Left forelimb (tissue), 1 donor: ENCODE measurements at places on chromosomes 16 and 17.
A peak's percentile ranks its signal among the peaks of the same experiment; 100 is the strongest.

DNA sequence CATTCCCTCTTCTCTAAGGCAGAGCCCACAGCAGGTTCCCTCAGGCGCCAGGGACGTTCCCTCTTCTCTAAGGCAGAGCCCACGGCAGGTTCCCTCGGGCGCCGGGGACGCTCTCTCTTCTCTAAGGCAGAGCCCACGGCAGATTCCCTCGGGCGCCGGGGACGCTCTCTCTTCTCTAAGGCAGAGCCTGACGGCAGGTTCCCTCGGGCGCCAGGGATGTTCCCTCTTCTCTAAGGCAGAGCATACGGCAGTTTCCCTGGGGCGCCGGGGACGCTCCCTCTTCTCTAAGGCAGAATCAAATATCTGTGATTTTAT lies 24.3 kb downstream of the ACSF3 start:
- no peak for DNase-seq

DNA sequence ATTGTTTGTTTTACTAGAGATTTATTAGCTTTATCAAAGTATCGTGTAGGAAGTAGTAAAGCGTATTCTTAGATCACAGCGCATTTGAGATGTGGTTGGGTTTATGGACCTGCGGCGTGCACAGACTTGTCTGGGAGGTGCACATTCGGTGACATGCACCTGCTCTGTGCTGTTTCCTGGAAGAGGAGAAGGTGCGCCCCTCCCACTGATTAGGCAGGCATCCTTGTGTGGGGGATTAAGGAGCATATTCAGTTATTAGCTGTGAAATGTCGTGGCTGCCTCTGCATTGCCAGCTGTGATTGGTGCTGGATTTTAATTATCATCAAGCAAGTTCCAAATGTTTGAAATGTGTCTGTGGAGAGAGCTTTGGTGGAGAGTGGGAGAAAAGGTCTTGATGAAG lies 903.8 kb upstream of the RBFOX1 start:
- DNase-seq: no peak

- DNase-seq: no peak
Measured at GRCh38 chr16:27103954-27104353, 37.2 kb downstream of the C16orf82 start.

DNA sequence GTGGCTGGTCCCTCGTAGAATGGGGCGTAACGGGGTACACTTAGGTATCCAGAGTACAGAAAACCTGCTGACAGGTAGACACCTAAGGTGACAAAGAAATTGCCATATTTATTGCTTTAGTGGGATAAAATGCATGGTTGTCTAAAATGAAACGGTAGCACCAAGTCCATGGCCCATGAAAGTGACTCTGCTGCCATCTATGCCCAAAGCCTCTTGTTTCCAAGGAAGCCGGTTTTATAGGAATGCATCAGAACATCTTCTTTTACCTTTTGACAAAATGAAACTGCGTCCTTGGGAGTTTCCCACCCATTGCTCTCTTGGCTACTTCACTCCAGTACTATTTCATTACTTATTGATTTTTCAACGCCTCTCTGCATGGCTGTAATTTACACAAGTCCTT lies 151.3 kb upstream of the ZFHX3 start:
- no peak for DNase-seq

GRCh38 chr16:89417352-89417751 lies 73.0 kb downstream of the ANKRD11 start:
- DNase-seq: no peak

DNA sequence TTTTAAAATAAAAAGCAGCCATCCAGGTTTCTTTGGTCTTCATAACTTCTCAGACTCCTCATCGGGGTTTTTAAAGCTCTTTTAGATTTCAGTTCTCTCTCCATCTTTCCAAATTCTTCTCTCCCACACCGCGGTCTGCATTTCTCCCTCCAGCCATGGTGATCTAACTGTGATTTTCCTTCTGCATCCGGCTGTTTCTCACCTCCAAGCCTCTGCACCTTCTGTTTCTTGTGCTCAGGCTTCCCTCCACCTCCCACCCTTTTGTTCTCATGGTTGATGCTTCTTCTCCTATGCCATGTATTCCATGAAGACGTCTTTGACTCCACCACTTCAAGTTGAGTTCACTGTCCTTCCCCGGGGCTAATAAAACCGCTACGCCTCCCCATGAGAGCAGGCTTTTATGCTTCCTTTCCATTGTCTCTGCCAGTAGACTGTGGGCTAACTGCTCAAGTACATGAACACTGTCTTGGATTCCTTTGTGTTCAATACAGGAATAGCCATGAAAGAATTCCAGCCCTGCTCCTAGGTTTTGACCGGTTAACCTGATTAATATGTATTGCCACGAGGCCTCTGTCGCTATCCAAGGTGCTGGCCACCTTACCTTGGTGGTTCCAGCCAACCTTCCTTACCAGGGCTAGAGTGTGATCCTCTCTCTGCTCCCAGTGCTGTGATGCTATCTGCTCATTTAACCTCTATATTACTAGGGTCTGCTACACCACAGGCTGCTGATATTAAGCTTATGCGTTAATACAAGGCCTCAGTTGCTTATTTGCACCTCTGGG lies 625.1 kb downstream of the HS3ST4 start:
- DNase-seq: no peak

DNA sequence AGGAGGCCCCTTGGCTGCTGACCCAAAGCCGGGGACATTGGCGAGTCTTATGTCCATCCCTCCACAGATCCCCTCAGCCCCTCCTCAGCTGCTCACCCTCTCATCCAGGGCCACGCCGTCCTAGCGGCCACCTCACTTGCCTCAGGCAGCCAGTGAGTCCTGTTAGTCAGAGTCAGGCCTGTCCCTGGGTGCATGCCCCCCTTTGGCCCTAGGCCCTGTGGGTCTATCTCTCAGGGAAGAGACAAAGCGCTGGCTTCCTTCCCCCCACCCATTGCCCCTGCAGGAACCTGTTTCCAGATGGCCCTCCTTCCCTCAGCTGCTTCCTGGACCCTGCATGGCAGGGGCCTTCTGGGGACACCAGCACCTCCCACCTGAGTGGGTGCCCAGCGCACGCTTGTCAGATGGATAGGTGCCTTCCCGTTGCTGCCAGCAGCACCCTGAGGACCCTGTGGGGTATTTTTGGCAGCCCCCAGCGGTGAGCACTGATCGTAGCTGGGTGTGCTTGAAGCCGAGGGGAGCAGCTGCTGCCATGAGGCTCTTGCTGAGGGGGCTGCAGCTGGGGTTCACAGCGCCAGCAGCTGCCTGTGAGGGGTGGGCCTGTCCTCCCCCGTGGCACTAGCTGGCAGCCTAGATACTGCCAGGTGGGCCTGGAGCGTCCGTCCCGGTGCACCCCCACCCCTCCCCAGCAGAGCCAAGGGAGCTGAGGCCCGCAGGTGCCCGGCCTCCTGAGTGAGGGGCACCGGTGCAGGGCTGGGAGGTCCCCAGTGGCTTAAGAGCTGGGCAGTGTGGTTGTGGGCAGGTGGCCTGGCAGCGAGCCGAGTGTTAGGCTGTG lies 8.4 kb downstream of the DBNDD1 start:
- DNase-seq: no peak

DNA sequence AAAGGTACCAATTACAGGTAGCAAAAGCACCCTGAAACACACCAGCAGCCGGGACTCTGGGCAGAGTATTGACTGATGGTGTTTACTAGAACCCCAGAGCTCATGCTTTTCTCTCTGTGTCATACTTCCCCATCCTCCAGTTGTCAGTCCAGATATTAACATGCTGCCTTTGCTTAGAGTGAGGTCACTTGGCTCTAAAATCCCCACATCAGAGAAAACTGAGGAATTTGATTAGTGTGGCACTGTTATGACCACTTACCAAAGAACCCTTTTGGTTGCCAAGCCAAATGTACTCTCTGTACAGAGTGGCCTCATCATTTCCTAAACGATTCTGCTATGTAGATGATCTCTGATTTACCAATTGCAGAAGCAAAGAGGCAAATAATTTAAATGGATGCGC lies 80.4 kb downstream of the ABCC12 start:
- DNase-seq: no peak

GRCh38 chr17:75260641-75261335 lies 618 bp downstream of the GGA3 start:
- DNase-seq: no peak

DNA sequence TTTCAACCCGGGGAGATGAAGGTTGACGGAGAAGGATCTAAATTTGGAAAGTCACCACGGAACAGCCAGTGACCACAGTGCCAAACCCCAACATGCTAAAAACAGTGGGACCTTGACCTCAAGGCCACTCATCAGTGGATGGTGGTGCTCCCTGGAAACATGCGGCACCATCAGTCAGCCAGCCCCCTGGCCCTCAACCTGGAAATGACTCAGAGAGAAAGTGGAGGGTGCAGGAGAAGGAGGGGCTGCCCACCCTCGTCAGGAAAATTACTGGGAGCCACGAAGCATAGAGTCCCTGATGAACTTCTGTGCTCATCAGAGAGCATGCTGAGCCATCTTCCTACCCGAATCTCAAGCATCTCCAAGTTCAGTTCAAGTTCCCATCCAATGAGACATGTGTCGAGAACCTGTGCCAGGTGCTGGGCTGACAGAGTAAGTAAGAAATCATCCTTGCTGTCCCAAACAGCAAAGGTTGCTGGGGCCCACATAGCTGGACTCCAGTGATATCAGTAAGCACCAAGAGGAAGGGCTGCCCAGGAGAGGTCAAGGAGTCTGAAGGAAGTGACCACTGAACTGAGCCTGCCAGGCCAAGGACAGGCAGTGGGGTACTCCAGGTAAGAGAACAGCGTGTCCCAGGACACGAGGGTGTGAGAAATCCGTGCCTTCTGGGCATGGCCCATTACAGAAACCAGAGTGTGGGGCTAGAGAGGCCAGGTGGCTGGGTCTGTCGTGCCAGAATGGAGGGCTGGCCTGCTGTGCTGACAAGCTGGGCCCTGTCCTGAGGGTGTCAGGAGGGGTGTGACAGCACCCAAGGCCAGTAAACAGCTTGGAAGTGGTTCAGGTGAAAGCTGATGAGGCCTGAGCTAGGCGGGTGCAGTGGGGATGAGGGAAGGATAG lies 5.2 kb downstream of the PECAM1 start:
- DNase-seq: no peak

GRCh38 chr17:74288785-74289184 lies 14.8 kb downstream of the DNAI2 start:
- no peak for DNase-seq

DNA sequence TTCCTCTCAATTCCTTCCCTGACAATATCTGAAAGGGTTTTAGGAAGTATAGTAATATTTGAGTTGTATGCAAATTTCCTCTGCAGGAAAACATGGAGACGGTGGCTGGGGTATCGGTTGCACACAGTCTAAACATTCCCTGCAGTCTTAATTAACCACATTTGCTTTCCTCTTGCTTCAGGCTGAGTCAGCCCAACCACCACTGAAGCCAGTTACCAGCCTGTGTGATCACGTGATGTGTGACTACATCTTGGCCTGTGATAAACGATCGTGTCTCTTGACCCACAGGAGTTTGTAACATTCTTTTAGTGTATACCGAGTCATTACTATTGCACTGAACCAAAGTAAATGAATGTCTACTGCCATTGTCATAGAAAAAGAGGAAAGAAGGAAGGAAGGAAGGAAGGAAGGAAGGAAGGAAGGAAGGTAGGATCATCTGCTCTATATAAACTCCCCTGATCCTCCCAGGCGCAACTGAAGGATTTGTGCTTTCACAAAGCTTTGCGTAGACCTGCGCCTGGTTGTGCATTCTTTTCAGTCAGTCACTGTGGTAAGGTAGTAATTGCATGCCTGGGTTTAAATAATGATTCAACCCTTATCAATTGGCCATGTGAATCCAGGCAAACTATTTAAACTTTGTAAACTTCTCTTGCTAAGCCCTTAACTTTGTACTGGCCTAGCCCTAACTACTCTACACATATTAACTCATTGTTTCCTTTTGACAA lies 280.6 kb upstream of the SALL1 start:
- no peak for DNase-seq

DNA sequence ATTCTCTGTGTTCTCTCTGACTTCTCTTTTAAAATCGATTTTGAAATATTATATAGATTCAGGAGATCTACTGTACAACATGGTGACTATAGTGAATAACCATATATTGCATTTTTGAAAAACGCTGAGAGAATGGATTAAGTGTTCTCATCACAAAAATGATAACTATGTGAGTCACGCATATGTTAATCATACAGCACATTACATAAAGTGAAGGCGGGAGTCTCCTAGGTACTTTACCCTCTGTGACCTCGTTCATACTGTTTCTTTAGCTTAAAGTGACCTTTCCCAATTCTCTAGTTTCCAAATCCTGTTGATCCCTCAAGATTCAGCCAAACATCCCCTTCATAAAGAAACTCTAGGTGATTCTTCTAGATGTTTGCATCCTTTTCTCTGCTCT lies 3.1 kb upstream of the KRTAP3-2 start:
- DNase-seq: no peak

- DNase-seq: no peak
Measured at GRCh38 chr17:12118617-12119016, 97.9 kb downstream of the MAP2K4 start.

DNA sequence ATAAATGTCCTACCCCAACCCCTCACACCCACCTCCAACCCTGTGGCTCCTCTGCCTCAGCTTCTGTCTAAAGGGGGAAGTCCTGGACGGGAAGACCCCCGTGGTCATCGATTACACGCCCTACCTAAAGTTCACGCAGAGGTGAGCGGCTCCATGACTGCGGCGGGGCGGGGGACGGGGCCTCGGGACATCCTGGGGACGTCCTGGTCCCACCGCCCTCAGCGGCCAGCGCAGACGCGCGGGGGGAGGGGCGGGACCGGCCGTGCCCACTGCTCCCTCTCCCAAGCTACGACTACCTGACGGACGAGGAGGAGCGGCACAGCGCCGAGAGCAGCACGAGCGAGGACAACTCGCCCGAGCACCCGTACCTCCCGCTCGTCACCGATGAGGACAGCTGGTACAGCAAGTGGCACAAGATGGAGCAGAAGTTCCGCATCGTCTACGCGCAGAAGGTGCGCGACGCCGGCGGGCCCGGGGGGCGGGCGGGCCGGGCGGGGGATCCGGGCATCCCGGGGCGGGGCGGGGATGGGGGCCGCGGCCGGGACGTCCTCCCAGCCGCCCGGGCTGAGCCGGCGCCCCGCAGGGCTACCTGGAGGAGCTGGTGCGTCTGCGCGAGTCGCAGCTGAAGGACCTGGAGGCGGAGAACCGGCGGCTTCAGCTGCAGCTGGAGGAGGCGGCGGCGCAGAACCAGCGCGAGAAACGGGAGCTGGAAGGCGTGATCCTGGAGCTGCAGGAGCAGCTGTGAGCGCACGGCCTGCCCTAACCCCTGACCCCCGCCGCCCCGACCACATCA lies 6.7 kb downstream of the RUNDC3A start:
- peak; percentile 66 for DNase-seq

GRCh38 chr17:65230040-65230439 lies 92.9 kb downstream of the RGS9 start:
- no peak for DNase-seq

DNA sequence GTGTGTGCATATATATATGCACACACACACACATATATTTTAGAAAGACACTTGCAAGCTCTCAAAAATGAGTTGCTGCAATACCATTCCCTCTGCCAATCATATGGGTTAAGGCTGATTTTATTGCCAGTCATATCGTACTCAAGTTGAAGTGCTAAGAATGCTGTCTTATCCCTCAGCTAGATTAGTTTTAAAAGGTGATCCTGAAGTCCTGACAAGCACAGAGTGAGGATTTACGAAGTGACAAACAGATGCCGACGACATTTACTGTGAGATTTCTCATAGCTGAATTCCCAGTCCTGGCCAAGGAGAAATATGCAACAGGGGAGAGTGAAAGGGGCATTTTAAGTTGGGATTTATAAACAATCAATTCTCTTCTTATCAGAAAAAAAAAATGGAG lies 126.2 kb upstream of the RBFOX1 start:
- DNase-seq: no peak

GRCh38 chr17:78107457-78107856 lies 21.1 kb downstream of the TMC6 start:
- DNase-seq: no peak
